ENCODE measurements at places on chromosomes 7 and 10.

DNA sequence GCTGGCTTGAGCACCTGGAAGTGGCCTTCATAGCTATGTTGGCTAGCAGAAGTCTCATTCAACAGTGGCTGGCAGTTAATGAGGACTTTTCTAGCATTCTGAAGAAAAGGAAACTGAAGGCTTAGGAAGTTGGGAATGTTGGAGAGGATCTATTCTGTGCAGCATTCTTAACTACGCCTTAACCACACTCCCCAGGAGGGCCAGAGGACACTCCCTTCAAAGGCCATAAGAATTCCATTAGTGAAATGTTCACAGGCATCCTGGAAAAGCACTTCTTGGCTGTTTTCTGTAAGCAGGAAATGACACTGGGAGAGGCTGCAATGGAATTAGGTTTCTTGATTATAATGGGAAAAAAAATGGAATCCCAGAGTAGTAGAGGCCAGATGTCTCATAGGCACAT is 188.9 kb downstream of the ARHGAP12 start:
- DNase-seq: no peak

- DNase-seq: no peak
Observed at GRCh38 chr7:711093-711921, 15.2 kb upstream of the DNAAF5 start.

DNA sequence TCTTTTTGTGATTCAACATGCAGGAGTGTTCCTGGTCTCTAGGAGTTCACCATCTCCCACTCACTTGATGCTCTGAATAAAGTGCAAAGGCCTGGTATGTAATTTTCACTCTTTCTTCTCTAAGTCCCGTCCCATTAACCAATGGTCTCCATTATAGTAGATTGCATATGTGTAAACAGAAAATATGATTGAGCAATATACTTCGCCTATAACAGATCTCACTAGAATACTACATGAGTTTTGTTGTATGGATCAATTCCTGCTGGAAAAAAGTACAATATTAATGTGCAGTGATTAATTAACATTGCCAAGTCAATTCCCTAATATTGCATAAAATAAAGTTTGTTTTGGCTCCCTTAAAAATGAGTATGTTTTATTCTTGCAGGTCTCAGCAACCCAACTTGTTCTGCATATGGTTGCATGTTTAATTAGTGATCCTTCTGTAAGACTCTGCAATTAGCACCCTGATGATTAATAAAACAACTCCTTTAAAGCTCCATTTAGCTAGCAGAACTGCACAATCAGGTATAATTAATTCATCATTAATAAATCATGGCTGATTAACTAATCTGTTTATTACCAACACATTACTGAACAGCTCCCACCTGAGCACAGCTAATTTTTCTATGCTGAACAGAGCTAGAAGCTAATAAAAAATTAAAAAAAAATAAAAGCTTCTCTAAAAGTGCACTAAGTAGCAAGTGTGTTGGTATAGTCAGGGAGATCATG is 37.8 kb upstream of the ATOH7 start:
- DNase-seq: no peak

- no peak for DNase-seq
Observed at GRCh38 chr7:51446785-51447184, 130.2 kb upstream of the COBL start.

DNA sequence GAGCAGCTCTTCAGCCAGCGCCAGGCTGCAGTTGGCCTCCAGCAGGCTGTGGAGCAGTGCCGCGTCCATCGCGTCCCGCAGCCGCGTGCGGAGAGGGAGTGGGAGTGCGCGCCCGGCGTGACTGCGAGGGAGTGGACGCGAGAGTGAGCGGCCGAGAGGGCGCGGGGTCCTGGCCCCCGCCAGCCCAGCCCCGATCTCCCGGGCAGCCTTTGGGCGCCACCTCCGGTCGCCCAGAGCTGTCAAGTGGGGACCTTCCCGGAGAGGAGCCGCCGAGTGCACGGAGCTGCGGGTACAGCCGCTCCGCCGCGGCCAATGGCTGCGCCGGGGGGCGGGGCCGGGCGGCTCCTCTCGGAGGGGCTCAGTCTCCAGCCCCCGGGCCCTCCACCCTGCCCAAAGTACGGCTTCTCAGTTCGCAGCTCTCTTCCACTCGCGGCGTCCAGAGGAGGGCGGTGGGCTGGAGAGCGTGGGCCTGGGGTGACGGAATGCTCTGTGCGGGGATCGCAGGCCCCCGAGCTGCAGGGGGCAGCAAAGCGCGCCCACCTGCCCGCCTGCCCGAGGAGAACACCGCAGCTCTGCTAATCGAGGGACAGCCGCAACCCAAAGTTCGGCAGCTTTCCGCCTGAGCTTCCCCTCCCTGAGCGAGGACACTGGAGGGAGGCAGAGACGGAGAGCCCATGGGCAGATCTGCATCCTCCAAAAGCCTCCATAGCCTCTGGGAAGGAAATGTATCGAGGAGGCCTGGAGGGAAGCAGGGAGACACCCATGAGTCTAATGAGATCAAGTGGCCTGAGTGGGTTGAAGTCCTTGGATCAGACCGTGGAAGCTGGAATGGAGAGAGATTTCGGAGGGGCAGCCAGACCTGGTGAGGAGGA is at the start of gene CRHR2:
CRHR2 (minus strand) TSS at position 245 of the 872 bp plus-strand sequence; CDS start at position 69, 176 bp downstream.
- no peak for DNase-seq

DNA sequence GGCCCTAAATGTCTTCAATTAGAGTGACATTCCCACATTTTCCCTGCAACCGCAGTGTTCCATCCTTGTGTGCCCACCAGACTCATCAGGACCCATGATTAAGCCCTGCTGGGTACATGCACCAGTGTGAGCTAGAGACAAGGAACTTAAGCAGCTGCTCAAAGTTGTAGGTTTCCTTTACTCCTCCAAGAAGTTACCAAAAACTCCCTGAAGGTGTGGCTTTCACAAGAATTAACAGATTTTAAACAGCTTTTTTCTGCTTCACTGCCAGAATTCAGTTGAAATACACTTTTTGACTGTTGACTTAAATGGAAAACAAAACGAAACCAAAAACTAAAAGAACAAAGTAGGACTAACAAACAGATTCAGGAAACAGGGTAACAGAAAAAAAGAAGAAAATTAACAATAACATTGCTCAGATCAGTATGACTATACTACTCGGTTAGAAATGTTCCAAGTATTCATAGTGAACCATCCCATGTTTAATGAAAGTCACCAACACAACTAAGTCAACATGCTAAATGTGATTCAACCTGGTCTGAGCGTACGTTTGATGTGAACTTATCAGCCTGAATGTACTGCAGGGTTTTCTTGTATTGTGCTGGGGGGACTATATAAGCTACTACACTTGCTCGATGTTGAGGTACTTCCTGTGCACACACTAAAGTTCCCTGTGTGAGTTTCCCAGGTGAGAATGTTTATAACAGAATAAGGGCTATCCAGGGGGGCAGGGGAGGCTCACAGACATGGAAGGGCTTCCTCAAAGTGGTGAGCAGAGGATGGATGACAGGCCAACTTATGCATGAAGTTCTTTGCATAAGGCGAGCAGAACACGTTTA is 22.2 kb downstream of the SLC37A3 start:
- DNase-seq: no peak

GRCh38 chr10:79437111-79437814 is 8.2 kb downstream of the ZCCHC24 start:
- DNase-seq: no peak

- DNase-seq: no peak
Observed at GRCh38 chr7:68622500-68622899, 975.8 kb upstream of the AUTS2 start.

GRCh38 chr10:98481404-98481945 is 34.7 kb upstream of the HPS1 start:
- no peak for DNase-seq

DNA sequence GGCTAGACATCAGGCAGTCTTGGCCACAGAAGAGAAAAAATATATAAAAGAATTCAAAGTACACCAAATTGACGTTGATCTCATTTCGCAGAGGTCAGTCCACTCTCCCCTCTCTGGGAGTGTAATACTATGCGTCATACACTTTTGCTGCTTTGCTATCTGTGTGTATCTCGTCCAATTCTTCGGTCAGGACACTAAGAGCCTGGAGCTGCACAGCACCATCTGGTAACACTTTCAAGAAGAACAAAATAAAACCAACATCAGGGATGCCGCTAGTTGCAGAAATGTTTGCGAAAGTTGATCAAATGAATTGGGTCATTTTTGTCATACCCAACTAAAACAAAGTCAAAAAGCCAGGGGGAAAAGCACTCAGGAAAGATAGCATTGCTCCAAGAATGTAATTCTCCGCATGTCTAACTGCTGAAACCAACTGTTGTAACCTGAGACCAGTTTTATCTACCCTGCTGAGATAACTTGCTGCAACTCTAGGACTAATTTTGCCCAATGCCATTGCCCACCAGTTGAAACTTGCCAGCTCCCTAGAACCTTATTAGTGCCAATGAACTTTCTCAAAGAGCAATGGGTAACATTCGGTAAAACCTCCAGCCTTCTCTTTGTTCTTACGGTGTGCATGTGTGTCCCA is 23.0 kb downstream of the TMEM176A start:
- no peak for DNase-seq

- no peak for DNase-seq
Observed at GRCh38 chr10:12540341-12540781, 191.0 kb downstream of the CAMK1D start.

GRCh38 chr10:129161150-129161549 is 305.9 kb upstream of the MGMT start:
- no peak for DNase-seq

- DNase-seq: no peak
Observed at GRCh38 chr10:29691564-29692072, 56.8 kb upstream of the SVIL start.

DNA sequence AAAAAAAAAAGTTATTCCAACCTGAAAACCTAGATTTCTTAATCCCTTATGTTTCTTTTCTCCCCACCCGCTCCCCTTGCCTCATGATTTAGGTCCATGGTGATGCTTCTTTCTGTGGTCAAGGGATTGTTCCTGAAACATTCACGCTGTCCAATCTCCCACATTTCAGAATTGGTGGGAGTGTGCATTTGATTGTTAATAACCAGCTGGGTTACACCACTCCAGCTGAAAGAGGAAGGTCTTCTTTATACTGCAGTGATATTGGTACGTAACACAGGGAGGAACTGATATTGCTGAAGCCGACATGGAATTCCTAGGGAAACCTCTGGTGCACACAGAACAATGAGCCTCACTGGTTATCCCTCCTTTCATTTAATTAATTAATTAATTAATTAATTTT is 22.7 kb downstream of the DHTKD1 start:
- DNase-seq: no peak

- DNase-seq: no peak
Observed at GRCh38 chr7:47264021-47264651, 317.8 kb downstream of the TNS3 start.

DNA sequence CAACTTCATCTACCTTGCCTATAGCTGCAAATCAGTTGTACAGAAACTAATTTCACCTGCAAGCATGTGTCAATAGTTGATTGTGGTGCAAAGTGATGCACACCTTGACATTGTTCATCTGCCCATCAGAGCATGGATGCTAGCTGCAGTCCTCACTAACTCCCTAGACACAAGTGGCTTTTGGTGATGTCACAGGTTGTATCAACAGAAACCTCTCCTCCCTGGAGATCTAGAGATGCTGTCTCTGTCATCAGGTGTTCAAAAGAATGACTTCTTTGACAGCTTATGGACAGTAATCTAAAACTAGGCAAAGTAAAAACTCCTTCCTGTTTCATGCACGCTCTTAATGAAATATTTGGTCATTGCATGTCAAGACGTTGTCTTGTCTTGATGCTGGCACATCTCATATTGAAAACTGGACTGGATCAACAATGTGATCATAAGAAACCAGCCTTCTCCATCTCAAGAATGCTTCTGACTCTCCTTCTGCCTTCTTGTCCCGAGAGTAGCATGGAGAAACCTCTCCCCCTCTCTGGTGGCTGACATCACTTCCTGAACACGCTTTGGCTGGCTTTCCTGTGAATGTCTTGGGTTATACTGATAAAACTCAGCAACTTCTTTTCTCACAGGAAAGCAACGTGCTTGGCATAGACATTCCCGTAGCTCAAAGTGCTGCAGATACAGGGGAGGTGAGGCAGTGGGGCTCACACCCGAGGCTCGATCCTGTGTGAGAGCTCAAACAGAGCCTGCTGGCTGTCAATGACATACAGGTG is 176.2 kb upstream of the CDCA7L start:
- no peak for DNase-seq

- no peak for DNase-seq
Observed at GRCh38 chr10:107415446-107415845, 250.9 kb upstream of the SORCS1 start.

DNA sequence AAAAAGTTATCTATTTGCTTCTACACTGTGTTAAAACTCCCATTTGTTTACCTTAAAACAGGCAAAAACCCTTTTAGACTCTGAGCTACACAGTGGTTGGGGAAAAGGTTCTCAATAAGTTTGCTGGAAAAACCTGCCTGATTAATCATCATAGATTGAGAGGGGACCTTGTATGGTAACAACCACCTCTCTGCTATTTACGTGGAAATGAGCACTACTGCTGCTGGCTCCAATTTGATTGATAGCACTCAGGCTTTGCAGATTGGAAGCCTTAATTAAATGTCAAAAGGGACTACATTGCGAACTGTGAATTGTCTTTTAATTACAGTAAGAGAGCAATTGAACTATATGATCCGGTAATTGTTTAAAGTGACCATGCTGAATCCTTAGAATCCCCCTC is 119.0 kb upstream of the IMMP2L start:
- DNase-seq: no peak

GRCh38 chr10:103416436-103417147 is 20.2 kb downstream of the PDCD11 start:
- DNase-seq: no peak

- no peak for DNase-seq
Observed at GRCh38 chr7:74355091-74355490, 65.9 kb downstream of the CLIP2 start.

DNA sequence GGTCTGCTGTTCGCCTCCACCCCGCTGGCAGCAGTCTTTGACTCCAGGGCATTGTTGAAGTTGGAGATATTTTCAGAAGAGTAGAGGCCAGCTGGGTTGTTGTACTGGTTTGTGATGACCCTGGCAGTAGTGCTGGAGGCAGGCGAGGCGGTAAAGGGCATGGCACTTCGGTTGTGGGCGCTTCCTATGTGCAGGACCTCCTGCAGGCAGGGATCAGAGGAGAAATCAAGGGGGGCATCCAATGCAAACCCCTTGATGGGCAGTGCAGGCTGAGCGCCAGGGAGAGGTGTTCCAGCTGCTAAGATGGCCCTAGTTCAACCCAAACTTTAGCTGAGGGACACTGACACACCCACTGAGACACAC is 27.0 kb downstream of the PDLIM1 start:
- no peak for DNase-seq

GRCh38 chr7:70132852-70133690 is 534.8 kb downstream of the AUTS2 start:
- no peak for DNase-seq

DNA sequence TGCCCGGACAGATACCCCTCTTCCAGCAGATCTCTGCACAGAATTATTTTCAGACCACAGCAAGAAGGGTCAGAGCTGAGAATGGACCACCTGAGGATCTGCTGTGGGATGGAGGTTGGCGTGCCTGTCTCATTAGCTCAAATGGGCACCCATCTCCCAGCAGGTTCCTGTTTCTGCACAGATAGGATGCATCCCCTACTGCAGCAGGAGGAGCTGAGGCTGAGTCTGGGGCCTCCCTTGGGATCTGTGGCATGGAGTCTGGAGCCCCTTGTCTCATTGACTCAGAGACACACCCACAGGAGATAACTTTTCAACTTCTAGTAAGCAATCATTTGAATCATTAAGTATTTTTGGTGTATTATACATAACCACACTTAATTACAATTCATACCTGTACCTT is 212.7 kb downstream of the ADK start:
- no peak for DNase-seq

GRCh38 chr7:2051707-2052656 is 180.8 kb downstream of the MAD1L1 start:
- DNase-seq: no peak

- no peak for DNase-seq
Observed at GRCh38 chr10:22824984-22825383, 102.9 kb upstream of the ARMC3 start.
